ENCODE measurements at places on chromosomes 2 and 18. TPM values are rescaled to one million over a fixed set of nuclear protein-coding genes. Genes with fewer than 3 reads are reported as not detected.

The NCL gene
- total RNA-seq: 918 TPM

The MSTN gene
- total RNA-seq: not detected

The SH3YL1 gene
- total RNA-seq: 23.5 TPM

The VWA3B gene
- total RNA-seq: not detected

The SPIRE1 gene
- total RNA-seq: 7.2 TPM

The SPR gene
- total RNA-seq: 7.1 TPM

The BMPR2 gene
- 8.2 TPM for total RNA-seq

The STAT1 gene
- total RNA-seq: 314 TPM

The AGFG1 gene
- total RNA-seq: 127 TPM

The PTPRM gene
- total RNA-seq: 8.6 TPM

The GNLY gene
- 21.5 TPM for total RNA-seq

The GALR1 gene
- total RNA-seq: not detected

The EHBP1 gene
- 23.5 TPM for total RNA-seq

The CYTIP gene
- total RNA-seq: 388 TPM
